ENCODE measurements at places on chromosomes 5 and 9.

- H3K4me1 ChIP-seq = peaks cover 14% of the 10 kb centered on the region
- no peak overlapping the region for H3K27ac ChIP-seq
- H3K27me3 ChIP-seq = peaks cover 7% of the 10 kb centered on the region
- no peak for DNase-seq
- no peak overlapping the region for H3K4me3 ChIP-seq
Observed at GRCh38 chr5:6849316-6850105, 136.3 kb downstream of the TENT4A start.

DNA sequence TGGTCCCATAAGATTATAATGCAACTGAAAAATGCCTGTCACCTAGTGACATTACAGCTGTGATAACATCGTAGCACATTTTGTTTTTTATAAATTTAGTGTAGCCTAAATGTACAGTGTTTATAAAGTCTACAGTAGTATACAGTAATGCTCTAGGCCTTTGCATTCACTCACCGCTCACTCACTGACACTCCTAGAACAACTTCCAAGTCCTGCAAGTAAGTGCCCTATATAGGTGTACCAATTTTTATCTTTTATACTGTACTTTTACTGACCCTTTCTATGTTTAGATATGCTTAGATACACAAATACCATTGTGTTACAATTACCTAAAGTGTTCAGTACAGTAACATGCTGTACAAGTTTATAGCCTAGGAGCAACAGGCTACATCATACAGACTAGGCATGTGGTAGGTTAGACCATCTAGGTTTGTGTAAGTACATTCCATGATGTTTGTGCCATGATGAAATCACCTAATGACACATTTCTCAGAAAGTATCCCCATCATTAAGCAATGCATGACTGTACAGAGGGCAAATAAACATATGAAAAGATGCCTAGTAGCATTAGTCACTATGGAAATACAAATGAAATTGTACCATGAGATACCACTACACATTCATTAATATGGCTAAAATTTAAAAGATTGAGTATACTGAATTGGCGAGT is 127.6 kb downstream of the TRPM6 start:
- H3K36me3 ChIP-seq = no peaks in the 10 kb centered on the region
- no peak for DNase-seq
- no peaks in the 10 kb centered on the region for H3K4me1 ChIP-seq

GRCh38 chr9:98838155-98838867 is 30.8 kb downstream of the GALNT12 start:
- DNase-seq = no peak
- H3K4me3 ChIP-seq = no peak overlapping the region
- H3K27me3 ChIP-seq = no peaks in the 10 kb centered on the region
- H3K27ac ChIP-seq = no peak overlapping the region

GRCh38 chr5:177494346-177495195 is 2.8 kb downstream of the PDLIM7 start:
- peaks cover 28% of the 10 kb centered on the region for H3K36me3 ChIP-seq
- H3K4me3 ChIP-seq = peak overlapping the region; percentile 32
- H3K27ac ChIP-seq = peak overlapping the region; percentile 82
- peaks cover 13% of the 10 kb centered on the region for H3K27me3 ChIP-seq
- peak; percentile 57 for DNase-seq

GRCh38 chr9:29475471-29475870 is 1902.2 kb upstream of the C9orf72 start:
- no peak overlapping the region for H3K27ac ChIP-seq
- no peaks in the 10 kb centered on the region for H3K36me3 ChIP-seq
- no peak overlapping the region for H3K4me3 ChIP-seq
- DNase-seq = no peak
- H3K27me3 ChIP-seq = no peaks in the 10 kb centered on the region

GRCh38 chr5:150519978-150520377 is 12.0 kb downstream of the NDST1 start:
- no peaks in the 10 kb centered on the region for H3K27me3 ChIP-seq
- no peak for DNase-seq
- H3K36me3 ChIP-seq = no peaks in the 10 kb centered on the region

DNA sequence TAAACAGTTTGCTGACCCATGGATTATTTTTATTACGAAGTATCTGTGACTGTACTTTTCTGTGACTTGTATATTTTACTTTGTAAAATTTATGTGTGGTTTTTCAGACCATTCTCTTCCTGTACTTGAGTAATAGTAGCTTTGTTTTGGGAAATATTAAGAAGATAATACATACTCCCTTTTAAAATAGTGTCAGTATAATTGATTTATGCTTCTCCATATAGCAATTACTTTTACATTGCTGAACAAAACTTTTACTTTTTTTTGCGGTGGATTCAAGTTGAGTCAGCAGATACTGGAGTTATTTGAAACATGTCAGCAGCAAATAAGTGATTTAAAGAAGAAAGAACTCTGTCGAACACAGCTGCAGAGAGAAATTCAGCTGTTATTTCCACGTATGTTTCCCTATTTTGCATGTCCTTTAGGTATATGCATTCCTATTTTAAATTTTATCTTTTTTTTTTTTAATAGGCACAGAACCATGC is 28.4 kb downstream of the TENT2 start:
- H3K36me3 ChIP-seq = peaks cover 45% of the 10 kb centered on the region
- no peaks in the 10 kb centered on the region for H3K27me3 ChIP-seq
- H3K27ac ChIP-seq = no peak overlapping the region

DNA sequence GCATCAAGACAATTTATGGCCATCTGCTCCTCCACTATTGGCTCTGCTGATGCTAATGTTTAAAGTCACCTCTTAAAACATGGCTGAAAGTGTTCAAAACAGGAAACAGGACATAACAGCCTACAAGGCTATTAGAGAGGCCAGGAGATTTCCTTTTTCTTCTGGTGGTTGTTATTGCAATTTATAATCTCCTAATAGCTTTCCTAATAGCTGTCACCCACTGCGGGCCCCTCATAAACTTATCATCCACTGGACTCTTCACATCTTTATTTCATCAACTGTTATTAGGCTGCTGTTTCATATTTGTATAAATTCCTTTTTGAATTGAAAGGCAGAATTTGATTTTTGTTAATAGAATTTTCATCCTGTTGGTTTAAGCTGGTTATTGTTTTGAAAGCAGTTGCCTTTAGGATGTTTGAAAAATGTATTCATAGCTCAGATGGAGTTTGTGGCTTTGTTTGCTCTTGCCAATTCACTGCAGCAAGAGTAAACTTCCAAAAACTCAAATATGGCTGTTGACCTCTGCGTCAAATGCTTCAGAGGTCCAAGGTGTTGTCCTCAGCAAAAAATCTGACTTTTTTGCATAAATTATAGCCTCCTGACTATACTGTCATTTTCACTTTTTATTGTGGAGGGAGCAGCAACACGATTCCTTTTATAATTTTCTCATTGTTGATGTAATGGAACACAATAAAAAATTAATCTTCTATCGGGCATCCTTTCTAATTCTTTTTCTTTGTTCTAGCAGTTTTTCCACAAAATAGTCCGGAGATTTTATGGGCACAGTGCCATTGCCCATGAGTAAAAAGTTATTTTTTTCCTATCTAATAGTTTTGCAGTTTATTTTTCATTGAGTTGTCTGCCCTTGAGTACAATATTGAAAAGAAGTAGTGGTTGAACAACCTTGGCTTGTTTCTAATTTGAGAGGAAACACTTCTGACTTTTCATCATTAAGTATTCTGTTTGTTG is 69.3 kb downstream of the MAT2B start:
- no peak overlapping the region for H3K27ac ChIP-seq
- peaks cover 2% of the 10 kb centered on the region for H3K27me3 ChIP-seq
- no peak overlapping the region for H3K4me3 ChIP-seq
- H3K36me3 ChIP-seq = no peaks in the 10 kb centered on the region
- no peak for DNase-seq
- H3K4me1 ChIP-seq = no peaks in the 10 kb centered on the region

DNA sequence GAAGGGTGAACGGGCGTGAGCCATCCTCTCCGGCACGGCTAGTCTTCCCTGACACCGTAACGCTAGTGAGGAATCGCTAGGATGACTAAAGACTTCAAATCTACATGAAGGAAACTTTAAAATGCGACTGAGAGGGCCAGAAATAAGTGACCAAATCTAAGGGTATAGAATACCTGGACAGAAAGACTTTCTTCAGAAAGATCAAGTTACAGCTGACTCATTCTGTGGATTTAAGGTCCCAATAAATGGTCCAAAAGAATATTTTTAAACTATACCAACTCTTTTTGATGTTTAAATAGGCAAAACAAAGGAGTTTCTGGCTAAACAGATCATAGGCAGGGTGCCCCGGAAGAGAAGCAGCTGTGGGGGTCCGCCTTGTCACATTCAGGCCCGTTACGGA is 38.9 kb upstream of the CEP72 start:
- H3K27ac ChIP-seq = no peak overlapping the region
- H3K27me3 ChIP-seq = peaks cover 10% of the 10 kb centered on the region
- DNase-seq = no peak
- no peak overlapping the region for H3K4me3 ChIP-seq
- no peaks in the 10 kb centered on the region for H3K36me3 ChIP-seq

DNA sequence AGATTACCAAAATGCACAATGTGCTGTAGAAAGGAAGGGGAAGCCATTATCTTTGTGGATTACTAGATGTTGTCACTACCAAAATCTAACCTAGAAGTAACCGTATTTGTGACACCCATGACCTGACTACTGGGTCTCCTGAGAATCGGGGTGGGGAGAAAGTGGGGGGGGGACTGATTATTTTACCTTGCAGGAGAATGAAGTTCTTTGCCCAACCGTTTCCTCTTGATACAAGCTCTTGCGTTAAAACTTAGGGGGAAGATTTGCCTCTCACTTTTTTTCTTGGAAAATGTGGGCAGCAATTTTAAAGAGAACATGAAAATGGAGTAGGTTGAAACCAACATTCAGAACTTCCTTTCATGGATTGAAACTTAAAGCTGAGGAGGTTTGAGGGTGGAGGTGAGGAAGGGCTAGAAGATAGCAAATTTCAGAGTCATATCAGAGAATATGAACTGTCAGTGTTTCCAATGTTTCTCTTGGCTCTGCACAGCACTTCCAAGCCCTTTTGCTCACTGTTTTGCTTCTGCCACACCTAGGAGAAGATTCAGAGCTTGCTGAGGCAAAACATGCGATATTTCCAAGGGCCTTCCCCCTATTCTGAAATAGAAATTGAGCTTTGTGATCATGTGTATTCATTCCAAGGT is 280.8 kb downstream of the AOPEP start:
- peaks cover 16% of the 10 kb centered on the region for H3K36me3 ChIP-seq
- peaks cover 32% of the 10 kb centered on the region for H3K4me1 ChIP-seq
- H3K27me3 ChIP-seq = peaks cover 16% of the 10 kb centered on the region
- DNase-seq = no peak
- no peak overlapping the region for H3K27ac ChIP-seq

- H3K27ac ChIP-seq = no peak overlapping the region
- no peaks in the 10 kb centered on the region for H3K4me1 ChIP-seq
- H3K36me3 ChIP-seq = no peaks in the 10 kb centered on the region
- no peaks in the 10 kb centered on the region for H3K27me3 ChIP-seq
- H3K4me3 ChIP-seq = no peak overlapping the region
- DNase-seq = no peak
Observed at GRCh38 chr9:78358329-78359051, 61.6 kb downstream of the PSAT1 start.

DNA sequence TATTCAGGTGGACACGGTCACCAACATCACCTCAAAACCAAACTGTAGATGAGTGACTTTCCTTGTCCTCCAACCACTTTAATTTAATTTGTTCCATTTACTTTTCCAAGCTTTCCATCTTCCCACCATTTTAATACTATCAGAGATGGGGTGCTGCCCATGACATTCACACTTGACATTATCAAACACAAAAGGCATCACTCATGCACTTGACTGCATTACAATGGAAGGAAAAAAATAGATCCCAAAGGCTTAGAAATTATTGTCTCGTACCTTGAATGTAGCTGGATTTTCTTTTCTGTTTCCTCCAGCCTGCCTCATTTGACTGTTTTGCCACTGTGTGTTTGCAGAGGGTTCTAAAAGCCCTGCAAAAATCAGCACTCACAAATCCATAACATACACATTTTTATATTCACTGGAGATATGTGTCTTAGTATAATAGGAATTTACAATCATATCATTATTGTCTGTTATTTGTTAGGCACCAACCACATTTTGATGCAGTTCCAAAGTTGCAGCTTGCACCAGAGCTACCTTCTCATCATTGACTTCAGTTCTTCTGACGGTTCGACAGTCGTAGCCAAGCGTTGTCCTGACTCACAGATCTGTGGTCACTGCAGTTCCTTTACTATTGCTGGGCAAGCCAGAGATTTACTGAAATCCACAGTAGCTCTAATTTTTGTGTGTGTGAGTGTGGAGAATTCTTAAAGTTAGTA is 712.3 kb upstream of the WWC1 start:
- H3K27ac ChIP-seq = no peak overlapping the region
- H3K4me3 ChIP-seq = no peak overlapping the region
- H3K36me3 ChIP-seq = no peaks in the 10 kb centered on the region
- no peak for DNase-seq
- H3K4me1 ChIP-seq = no peaks in the 10 kb centered on the region

DNA sequence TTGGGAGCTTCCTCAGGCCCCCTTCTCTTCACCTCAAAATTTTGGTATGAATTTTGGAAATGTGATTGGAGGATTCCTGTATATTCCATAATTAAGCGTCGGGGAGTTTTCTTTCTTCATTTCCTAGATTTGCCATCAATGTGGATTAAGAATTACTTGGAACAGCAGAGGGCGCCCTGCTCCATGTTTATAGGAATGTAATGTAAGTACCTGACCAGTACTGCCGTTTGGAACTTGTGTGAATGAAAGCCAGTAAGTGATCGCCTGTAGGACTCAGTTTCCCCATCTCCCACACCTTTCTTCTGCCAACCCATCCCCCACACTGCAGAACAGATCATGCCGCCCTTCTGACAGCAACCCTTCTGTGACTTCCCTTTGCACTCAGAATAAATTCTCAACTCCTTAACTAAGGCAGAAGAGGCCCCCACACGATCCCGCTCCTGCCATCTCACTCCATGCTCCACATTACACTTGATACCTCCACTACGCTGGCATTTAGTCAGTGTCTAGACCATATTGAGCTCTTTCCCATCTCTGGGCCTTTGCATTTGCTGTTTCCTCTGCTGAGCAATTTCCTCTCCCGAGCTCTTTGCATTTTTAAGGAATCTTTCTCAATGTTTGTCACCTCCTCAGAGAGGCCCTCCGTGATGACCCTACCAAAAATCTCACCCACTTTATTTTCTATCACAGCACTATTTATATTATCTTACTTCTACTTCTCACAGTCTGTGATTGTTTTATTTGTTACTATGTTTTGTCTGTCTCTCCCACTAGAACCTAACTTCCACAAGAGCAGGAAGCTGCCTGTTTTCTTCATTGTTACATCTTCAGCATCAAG is 79.5 kb upstream of the HTR4 start:
- peaks cover 19% of the 10 kb centered on the region for H3K4me1 ChIP-seq
- H3K4me3 ChIP-seq = no peak overlapping the region
- H3K36me3 ChIP-seq = no peaks in the 10 kb centered on the region
- H3K27ac ChIP-seq = no peak overlapping the region
- peaks cover 13% of the 10 kb centered on the region for H3K27me3 ChIP-seq

Measured in activated CD4-positive, alpha-beta memory T cell treated with anti-CD3 and anti-CD28 coated beads, Interleukin-2, amount 10 ng/mL, durations not matched to agents 7 days and 5 days (primary cell).